ENCODE measurements at places on chromosomes 11 and 22. TPM values are rescaled to one million over a fixed set of nuclear protein-coding genes. Genes with fewer than 3 reads are reported as not detected.

DNA sequence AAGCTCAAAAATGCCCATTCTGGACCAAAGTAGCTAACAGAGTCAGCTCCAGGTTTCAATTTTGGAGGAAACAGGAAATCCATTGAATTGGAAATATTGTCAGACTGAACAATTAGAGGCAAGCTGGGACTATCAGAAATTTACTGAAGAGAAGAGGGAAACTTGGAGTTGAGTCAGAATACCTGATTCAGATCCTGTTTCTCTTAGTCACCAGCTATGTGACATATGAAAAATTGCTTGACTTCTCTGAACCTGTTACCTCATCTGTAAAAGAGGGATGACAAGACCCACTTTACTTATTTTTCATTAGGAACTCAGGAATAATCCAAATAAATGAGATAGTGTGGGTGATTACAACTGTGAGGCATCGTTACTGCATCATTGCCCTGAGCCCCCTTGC lies 148.9 kb upstream of the CADM1 start:
- DNase-seq: no peak

DNA sequence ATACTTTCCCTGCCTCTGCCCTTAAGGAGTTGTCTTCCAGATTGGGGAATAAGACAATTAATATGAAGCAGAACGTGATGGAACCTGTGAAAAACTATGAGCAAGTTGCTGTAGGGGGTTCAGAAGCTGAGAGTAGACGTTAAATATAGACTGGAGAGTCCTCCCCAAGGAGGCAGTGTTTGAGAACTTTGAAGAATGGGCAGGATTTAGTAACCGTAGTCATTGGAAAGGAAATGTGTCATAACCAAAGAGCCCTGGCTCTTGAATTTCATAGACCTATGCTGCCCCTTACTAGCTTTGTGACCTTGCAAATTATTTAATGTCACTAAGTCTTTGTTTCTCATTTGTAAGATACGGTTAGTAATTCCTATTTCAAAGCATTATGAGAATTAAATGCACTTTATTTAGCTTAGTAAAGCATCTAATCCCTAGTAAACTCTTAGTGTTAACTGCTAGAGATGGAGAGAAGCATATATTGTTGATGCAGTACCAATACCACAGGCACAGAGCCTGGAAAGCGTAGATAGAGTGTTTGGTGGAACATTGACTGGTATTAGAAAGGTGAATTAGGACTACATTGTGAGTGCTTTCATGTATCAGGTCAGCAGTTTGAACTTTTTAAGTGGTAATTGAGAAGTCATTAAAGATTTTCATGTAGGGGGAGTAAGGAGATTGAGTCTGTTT lies 54.1 kb downstream of the MCAM start:
- DNase-seq: no peak

DNA sequence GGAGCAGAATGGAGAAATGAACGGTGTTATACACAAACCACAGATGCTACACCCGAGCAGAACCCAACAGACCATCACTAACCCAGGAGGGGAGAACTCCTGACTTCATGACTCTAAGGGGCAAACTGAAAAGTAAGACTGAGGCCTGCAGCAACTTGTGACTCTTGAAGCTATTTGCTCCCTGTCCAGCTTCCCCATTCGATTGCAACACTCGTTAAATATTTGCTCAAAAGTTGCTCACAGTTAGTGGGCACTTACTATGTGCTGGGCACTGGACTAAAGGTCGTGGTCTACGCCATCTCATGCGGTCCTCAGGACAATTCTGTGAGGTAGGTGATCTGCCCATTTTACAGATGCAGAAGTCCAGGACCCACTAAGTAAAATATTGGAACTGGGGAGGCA lies 9.5 kb upstream of the ADA2 start:
- no peak for DNase-seq

DNA sequence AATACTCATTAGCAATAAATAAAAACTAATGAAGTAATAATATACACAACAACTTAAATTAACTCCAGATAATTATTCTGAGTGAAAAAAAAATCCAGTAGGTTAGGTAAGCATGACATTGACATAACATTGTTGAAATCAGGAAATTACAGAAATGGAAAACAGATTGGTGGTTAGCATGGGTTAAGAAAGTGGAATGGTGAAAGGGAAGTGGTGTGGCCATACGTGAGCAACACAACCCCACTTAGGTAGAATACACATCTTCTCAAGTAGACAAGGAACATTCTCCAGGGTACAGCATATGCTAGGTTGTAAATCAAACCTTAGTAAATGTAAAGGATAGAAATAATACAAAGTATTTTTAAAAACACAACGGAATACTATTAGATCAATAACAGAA lies 30.2 kb upstream of the CLTCL1 start:
- no peak for DNase-seq

DNA sequence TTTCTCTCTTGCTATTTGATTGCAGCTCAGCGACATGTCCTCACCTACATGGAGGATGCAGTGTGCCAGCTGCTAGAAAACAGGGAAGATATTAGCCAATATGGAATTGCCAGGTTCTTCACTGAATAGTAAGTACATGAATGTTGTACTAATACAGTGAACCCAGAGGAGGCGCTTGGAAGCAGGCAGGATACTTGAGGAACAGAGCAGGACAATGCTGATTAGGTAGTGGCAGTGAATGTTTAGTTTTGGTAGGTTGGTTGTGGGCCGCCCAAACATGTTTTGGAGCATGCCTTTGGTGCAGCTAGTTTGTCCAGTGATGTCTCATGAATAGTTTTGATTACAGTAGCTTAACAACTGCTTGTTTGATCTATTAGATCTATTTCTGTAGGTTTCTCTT lies 50.6 kb downstream of the CSTPP1 start:
- DNase-seq: no peak

DNA sequence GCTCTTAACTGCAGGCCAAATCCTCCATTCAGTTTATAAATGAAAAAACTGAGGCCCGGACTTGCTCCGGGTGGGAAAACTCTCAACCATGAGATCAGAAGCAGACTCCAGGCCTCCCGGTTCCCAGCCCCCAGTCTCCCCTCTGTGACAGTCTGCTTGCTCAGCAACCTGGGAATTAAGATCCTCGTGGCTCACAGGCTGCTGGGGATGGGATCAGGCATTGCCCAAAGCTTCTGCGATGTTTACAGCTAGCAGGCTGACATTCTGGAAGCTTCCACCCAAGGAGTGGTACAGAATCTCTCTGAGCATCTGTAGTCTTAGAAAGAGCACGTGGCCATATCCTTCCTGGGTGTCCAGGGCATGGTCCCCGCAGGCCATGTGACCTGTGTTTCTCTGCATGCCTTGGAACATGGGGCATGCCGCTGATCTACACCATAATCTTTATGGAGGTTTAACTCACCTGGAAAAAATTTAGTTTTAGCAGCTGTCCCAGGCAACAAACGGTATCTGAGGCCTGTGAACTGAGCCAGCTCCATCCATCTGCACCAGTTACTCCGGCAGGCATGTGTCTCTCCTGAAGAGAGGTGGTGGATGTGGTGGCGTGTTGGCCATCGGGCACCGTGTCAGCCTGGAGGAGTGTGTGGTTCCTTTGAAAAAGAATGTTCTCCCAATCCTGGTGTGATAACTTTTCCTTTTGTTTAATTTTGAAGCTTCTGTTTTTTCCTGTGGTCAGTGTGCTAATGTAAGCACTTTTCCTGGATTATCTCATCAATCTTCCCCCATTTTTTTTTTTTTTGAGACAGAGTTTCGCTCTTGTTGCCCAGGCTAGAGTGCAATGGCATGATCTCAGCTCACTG lies 7.9 kb downstream of the FBLN1 start:
- no peak for DNase-seq

GRCh38 chr11:129611661-129612446 lies 203.8 kb upstream of the TMEM45B start:
- DNase-seq: no peak

DNA sequence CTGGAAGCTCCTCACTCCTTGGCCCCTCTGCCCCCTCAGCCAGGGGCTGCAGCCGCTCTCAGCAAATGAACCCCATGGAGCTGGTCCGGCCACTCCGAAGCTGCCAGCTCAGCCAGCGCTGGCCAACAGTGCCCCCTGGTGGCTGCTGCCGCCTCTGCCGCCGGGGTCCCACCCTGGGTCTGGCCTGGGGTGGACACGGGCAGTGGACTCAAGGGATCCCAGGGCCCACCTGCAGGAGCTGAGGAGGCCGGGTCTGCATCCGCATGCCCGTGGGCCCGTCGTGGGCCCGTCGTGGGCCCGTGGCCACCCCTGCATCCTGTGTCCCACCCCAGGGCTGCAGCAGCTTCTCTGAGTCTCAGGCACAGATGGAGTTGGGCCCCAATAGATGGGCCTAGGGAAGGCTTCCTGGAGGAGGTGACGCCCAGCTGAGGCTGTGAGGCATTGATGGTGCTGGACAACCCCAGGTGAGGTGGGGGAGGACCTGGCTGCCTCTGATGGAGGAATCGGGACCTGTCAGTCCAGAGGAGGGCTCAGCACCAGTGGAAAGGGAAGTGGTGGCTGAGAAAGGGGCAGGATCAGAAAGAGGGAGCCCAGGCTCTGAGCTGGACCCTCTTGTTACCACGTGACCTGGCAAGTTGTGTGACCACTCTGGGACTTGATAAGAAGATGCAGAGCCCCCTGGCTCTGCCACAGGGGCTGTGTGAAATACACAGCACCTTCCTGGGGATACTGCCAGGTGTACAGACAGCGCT lies 522.3 kb downstream of the BRD1 start:
- peak; percentile 67 for DNase-seq

- no peak for DNase-seq
Observed at GRCh38 chr11:69135420-69136363, 20.0 kb upstream of the SMIM38 start.

DNA sequence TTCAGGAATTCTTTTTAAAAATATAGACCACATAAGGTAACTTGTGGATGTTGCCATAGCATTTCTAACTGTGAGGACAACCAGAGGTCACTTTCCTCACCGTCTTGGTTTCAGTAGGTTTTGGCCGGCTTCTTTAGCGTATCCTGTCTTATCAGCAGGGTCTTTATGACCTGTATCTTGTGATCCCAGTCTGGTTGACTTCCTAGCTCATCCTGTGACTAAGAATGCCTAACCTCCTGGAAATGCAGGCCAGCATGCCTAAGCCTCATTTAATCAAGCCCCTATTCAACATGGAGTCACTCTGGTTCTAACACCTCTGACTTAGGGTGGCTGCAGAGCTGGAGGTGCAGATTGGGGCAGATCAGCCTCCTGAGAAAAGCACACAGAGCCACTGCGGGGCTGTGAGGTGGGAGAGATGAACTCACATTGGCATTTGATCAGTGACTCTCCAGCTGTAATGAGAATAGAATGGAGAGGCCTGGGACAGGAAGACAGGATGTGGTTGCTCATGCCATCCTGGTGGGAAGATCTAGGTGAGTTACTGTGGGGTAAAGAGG lies 41.1 kb upstream of the TOP3B start:
- no peak for DNase-seq

- DNase-seq: no peak
Observed at GRCh38 chr11:70695086-70695960, 297.0 kb downstream of the CTTN start.

DNA sequence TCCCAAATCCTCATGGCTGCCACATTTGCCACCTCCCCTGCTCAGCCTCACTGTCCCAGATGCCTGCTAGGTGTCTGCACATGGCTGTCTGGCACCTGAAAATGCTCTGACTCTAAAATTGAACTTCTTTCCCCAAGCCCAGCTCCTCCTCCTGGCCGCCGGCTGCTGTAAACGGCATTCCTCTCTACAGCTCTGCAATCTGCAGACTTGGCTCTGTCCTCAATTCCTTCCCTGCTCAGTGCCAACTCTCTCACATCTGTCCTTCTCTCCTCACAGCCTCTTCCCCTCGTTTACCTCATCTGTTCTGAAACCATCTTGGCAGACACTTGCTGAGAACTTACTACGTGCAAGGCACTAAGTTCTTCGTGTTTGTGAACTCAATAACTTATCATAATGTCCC lies 169.4 kb upstream of the SYT13 start:
- no peak for DNase-seq

DNA sequence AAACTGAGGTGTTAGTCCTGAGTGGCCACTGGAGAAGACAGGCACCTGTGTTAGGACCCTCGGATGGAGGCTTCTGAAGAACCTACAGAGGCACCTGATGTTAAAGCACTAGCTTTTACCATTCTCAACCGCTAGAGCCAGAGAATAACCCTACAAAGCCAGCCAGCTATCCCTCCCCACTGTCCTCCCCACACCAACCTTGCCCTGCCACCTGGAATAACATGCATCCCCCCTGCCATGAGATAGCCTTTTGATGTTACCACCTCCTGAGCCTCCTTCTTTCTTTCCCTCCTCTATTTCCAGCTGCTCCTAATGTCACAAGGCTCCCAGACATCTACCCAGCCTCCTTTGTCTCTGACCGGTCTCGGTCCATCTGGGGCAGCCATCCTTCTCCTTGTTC lies 28.1 kb downstream of the COMMD9 start:
- DNase-seq: no peak

DNA sequence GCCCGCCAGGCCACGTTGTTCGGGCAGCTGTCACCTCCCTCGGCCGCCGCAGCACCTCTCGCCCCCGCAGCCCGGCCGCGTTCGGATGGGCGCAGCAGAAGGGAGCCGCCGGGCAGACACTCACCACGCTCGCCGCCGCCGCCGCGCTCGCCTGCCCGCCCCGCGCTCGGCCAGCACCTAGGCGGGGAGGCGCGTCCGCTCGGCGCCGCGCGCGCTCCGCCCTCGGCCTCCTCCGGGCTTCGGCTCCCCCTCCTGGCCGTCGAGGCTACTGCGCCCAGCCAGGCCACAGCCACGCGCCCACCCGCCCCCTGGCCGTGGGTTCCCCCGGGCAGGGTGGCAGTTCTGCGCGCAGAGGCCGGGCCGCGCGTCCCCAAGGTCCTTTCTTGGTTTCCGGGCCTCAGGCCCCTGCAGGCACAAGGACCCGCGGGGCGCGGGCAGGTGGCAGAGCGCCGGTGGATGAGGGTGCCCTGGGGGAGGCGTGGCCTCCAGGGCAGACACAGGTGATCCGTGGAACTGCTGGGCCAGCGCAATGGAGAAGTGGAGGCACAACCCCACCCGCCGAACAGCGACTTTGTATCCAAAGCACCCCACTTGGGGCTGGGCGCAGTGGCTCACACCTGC lies at the start of gene SLC25A22:
TSS of gene SLC25A22 (minus strand) at position 189 of the 621 bp plus-strand sequence. CDS start 3,275 bp downstream, outside the sequence.
- no peak for DNase-seq

Gene LDLRAD3
- 14.9 TPM for total RNA-seq

Gene GGTLC3
- 0.57 TPM for total RNA-seq

Gene MPZL3
- total RNA-seq: 7.9 TPM

Gene ALDH3B1
- total RNA-seq: 25.4 TPM

Gene OR51E2
- 7.4 TPM for total RNA-seq

Gene CLP1
- 10.0 TPM for total RNA-seq

Gene DMC1
- total RNA-seq: 2.2 TPM

Gene YPEL1
- total RNA-seq: 1.7 TPM
